Fibroblast of lung (primary cell): ENCODE measurements at places on chromosomes 16 and 17. TPM values are rescaled to one million over a fixed set of nuclear protein-coding genes. Genes with fewer than 3 reads are reported as not detected.

CLEC19A gene
- not detected in 2 replicates for total RNA-seq

STX1B gene
- total RNA-seq, result 1.3 and 2.1 TPM in 2 replicates

HLF gene
- 0.17 and 0.51 TPM in 2 replicates for total RNA-seq

CCDC78 gene
- 1.0 and 1.8 TPM in 2 replicates for total RNA-seq

GAS2L2 gene
- not detected in 2 replicates for total RNA-seq

CTRL gene
- total RNA-seq, result 0.26 and 0.33 TPM in 2 replicates

MYH8 gene
- total RNA-seq, result not detected in 2 replicates

OSGIN1 gene
- total RNA-seq, result 3.6 and 6.6 TPM in 2 replicates

GCGR gene
- total RNA-seq, result not detected in 2 replicates

CD7 gene
- under 0.01 and 0.17 TPM in 2 replicates for total RNA-seq

CCL2 gene
- total RNA-seq, result 23.1 and 42.9 TPM in 2 replicates

SLC35B1 gene
- 36.2 and 36.3 TPM in 2 replicates for total RNA-seq

DCTN5 gene
- total RNA-seq, result 28.8 and 39.6 TPM in 2 replicates

FSCN2 gene
- total RNA-seq, result 1.5 and 2.0 TPM in 2 replicates

ST6GALNAC1 gene
- total RNA-seq, result not detected in 2 replicates

RHBDF2 gene
- 3.9 and 5.1 TPM in 2 replicates for total RNA-seq

CDK3 gene
- 1.3 TPM in 2 replicates for total RNA-seq

PPP1R1B gene
- total RNA-seq, result under 0.01 and 0.26 TPM in 2 replicates

TPSG1 gene
- not detected in 2 replicates for total RNA-seq

IRX6 gene
- not detected in 2 replicates for total RNA-seq

CCL22 gene
- total RNA-seq, result not detected in 2 replicates

SEPHS2 gene
- 19.3 and 26.6 TPM in 2 replicates for total RNA-seq

KRTAP4-4 gene
- total RNA-seq, result not detected in 2 replicates

SLC38A8 gene
- total RNA-seq, result not detected in 2 replicates

CCL13 gene
- under 0.01 TPM in 1 of 2 replicates, not detected in the other for total RNA-seq

CDH1 gene
- total RNA-seq, result under 0.01 TPM in 1 of 2 replicates, not detected in the other

ADAP2 gene
- total RNA-seq, result 3.3 and 4.3 TPM in 2 replicates
